ENCODE measurements at places on chromosomes 12 and 14.

- DNase-seq: no peak
Observed at GRCh38 chr12:68905733-68906132, 27.2 kb downstream of the CPM start.

- no peak for DNase-seq
Observed at GRCh38 chr12:4417455-4417854, 28.2 kb downstream of the FGF6 start.

DNA sequence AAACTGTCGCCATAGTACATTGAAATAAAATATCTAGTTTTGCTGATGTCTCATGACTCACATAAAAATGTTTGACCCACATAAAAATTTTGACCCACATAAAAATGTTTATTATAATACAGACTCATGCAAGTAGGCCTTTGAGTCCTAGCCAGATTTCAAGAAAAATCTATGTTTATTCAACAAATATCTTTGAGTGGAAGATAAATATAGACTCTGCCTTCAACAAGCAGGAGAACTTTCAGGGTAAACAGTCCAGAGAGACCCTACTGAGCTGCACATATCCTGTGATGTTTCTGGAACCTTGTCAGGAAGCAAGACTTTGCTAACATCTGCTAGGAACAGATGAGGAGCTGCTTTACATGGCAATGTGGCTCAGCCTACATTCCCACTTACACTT is 283.1 kb downstream of the MDGA2 start:
- no peak for DNase-seq

DNA sequence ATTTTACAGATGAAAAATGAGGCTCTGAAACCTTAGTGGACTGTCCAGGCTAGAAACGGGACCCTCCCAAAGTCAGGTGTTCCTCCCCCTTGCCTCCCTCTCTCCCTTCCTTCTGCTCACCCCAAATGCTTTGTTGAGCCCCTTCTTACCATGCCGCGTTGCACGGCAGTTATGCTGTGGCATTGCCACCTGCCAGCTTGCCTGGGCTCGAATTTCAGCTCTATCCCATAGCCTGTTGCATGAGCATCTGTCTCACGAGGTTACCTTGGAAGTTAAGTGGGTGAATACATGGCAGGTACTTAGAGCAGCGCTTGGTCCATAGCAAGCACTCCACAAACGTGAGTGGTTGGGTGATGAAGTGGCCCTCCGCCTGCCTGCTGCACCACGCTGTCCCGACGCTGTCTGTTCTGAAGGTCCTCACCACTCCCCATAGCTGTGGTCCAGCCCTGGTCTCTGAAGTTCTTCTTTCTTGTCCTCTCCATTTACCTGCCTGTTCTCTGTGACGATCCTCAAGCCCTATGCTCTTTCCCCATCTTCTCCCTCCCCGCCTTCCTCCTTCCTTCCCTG is 269.9 kb downstream of the CACNA1C start:
- no peak for DNase-seq

GRCh38 chr12:49966511-49967041 is 4.9 kb downstream of the AQP5 start:
- no peak for DNase-seq

- DNase-seq: no peak
Observed at GRCh38 chr14:60723907-60724618, at the start of gene SIX4. TSS of gene SIX4 (minus strand) at chr14:60724351. CDS start at chr14:60724074, 277 bp downstream.

DNA sequence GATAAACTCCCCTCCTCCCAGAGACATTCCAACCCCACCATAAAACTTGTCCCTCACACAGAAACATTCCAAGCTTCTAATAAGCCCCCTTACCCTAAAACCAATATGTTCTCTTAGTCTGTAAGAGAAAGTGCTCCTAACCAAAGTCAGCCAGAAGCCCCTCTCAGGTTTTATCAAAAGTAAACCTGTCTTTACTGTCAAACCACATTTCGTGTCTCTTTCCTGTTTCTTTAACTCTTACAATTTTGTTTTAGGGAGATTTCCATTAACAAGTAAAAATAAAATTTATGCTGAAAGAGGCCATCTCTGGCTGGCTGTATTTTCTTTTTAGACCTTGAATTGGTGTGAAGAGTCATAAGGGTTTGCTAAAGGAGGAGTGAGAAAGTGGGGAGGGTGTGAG is 29.8 kb upstream of the CAPRIN2 start:
- DNase-seq: no peak

DNA sequence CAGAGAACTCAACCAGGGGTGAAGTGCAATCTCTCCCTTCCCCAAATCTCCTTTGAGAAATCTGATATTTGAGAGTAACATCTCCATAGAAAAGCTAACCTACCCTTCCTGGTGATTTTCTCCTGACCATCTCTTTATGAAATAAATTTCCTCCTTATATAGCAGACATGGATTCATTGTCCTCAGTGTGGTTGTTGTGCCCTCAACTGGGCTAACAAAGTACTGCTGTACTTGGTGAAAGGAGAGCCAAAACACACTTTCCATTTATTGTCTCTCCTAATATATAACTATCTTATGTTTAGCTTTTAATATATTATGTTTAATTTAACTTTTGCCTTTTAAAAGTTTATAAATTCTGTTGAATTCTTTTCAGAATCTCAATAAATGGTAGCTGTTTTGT is 65.1 kb upstream of the SLCO1B1 start:
- DNase-seq: no peak

GRCh38 chr14:39847194-39847593 is 415.0 kb upstream of the FBXO33 start:
- no peak for DNase-seq

- DNase-seq: no peak
Observed at GRCh38 chr12:100337299-100337698, 19.6 kb upstream of the SLC17A8 start.

DNA sequence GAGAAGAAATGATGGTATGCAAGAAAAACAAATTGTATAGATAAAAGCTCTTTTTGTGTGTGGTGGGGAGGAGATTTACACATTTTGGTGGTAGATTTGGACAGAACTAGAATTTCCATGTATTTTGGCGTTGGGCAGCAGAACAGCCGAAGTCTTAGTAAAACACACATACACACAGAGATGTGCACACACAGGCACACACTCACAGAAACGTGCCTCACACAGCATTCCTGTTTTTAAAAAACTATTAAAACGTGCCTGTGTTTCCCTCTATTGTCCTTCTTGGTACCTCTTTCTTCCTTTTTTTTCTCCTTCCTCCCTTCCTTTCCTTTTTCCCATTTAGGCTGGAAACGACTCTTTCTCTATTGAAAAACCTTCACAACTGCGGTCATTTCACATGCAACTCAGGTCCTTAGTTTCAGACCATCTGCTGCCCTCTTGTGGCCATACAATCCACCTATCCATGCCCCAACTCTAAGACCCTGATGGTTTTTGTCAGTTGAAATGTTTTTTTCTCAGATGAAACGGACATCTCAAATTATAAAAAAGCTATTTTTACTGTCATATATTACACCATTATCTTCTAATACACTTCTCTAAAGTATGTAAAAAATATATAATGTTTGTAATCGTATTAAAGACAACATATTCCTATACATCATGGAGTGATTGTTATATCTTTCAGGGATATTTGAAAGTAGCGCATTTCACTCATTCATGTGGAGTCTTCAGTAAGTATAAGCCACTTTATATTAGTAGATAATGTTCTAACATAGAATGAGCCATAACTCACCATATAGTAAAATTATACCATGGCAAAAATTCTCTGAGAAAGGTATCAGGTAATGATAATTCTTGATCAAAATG is 386.7 kb upstream of the NOVA1 start:
- DNase-seq: no peak

DNA sequence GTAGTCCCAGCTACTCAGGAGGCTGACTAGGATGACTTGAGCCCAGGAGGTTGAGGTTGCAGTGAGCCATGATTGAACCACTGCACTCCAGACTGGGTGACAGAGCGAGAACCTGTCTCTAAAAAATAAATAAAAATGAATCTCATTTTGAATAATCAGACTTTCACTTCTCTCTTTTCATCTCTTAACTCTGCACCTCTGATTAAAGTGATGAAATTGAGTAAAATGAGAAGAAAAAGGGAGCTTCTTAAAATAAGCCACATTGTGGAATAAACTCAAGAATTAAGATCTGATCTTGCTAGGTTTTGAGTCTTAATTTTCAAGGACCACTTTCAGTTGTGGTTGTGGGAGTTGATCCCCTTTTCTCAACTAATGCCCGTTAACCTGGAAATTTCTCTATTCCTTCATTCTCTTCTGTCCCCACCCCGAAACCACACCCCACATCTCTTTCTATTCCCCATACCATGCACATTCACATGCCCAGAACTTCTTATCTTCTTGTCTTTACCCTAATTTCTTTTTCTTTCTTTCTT is 70.9 kb upstream of the ETV6 start:
- DNase-seq: no peak

DNA sequence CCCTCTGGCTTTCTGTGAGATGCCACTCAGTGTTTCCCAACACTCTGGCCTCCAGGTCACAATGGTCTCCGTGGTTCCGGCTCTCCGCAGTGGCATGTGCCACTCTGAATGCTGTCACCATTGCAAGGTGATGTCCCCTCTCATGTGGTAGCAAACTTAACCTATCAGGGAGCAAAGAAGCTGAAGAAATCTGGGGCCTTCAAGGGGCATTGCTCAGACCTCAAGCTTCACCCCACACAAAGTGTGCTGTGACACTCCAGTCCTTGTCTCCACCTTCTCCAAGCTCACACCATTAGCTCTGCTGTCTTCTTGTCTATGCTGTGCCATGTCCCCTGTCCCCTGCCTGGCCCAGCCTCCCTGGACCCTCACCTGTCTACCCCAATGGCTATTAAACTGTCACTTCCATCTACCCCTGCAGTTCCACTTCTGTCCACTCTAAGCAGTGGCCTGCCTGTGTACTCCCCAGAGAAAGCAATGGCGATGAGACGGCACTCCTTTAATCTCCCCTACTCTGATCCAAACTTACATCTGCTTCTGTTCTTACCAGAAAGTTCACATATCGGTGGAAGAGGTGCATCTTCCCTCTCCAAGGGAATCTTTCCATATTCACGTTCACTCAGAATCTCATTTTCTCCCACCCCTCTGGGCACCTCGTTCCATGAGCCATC is 93.7 kb downstream of the DHRS2 start:
- DNase-seq: no peak

DNA sequence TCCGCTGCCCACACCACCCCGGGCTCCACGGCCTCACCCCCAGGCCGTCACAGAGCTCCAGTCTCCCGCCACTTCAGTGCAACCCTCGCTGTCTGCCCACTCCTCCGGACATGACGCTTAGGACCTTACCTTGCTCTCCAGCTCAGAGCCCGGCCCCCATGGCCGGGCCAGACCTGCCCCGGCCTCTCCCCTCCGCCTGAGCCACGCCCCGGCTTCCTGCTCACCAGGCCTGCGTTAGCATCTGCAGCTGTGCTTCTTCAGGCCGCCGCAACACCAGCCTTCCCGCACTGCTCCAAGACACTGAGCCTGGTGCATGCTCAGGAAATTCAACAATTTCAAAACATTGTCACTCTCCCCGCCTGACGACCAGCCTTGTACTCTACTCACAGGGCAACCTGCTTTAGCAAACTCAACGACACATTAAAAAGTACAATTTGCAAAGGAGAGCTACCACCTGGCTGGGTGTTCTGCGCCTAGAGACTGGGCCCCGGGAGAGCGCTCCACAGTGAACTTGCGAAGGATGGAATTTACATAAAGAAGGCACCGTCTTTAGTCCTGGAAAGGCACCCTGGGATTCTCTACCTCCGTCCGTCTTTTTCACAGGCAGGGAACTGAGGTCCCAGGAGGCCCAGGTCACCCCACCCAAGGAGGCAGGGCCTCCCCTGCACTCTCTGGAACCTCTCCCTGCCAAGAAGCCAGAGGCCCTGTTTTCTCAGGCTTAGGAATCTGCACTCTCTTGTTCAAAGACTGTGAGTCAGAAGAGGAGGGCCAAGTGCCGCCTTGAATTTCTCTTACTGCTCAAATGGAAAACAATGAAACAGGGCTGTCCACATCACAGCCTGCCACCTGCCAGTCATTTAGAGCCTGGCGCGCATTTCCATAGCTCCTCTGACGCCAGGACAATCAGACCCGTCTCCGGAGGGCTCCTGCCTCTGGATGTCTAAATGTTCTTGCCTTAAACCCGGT is 51.3 kb downstream of the STX2 start:
- DNase-seq: no peak

GRCh38 chr12:93208011-93208410 is 169.7 kb upstream of the NUDT4 start:
- no peak for DNase-seq

GRCh38 chr14:61545726-61546455 is 149.4 kb upstream of the HIF1A start:
- DNase-seq: no peak

DNA sequence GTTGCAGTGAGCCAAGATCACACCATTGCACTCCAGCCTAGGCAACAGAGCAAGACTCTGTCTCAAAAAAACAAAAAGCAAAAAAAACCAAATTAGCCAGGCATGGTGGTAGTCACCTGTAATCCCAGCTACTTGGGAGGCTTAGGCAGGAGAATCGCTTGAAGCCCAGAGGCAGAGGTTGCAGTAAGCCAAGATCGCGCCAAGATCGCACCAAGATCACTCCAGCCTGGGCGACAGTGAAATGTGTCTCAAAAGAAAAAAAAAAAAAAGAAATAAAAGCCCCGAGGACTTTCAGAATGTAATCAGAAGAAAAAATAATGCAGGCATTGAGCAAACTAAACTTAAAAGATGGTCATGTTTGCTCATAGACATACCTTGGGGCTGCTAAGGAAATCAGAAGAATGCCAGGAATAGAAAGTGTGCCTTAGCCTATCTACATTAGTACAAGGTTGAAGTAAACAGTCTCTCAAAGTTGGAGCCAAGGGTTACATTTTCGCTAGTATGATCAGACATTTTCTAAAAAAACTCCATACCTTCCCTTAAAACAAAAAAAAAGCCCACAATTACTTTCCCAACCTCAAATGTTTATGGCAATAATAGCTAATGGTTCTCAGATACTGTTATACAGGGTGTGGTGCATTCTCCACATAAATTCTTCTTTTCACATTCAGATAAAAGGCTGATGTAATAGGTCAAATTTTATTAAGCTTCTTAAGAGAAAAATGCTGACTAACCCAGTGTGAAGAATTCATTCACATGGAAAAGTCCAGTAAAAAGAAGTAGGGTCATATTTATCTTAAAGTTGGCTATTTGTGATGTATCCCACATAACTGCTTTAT is 15.8 kb downstream of the DTD2 start:
- DNase-seq: no peak

DNA sequence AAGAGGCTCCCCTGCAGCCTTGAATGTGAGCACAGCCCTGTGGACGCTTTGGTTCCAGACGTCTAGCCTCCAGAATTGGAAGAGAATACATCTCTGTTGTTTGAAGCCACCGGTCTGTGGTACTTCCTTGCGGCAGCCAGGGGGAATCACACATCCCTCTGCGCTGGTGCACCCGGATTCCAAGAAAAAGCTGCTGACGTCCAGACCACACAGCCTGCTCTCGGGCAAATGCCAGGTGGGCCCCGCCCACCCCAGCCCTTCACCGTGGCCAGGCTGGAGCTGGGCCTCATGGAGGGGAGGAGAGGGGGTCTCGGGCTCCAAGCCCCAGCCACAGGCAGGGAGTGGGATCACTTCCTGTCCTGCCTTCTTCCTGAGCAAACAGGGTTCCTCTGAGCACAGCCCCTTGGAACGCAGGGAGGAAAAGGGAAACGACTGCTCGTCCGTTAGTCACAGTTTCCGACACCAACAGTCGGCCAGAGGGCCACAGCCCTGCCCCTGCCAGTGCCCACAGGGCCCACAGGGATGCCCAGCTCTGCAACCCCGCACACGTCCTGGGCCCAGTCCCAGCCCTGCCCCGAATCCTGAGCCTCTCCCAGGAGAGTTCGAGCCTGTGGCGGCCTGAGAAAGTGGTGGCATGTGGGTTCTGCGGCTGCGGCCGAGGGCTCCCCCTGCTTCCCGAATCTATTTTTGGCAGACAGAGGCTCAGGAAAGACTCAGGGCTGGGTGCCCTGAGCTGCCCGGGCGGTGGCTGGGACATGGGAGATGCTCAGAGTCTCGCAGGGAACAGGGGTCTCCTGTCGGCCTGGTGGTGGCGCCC is 85.3 kb downstream of the RFLNA start:
- DNase-seq: no peak

Data from activated CD4-positive, alpha-beta T cell treated with anti-CD3 and anti-CD28 coated beads for 24 hours (primary cell).